Activated naive CD8-positive, alpha-beta T cell treated with anti-CD3 and anti-CD28 coated beads, Interleukin-2, amount 50 U/mL, for 16 hours (primary cell): ENCODE measurements at places on chromosomes 16 and 17.

- no peak for DNase-seq
These were observed 246.5 kb upstream of the CIBAR2 start for GRCh38 chr16:85358704-85359146.

DNA sequence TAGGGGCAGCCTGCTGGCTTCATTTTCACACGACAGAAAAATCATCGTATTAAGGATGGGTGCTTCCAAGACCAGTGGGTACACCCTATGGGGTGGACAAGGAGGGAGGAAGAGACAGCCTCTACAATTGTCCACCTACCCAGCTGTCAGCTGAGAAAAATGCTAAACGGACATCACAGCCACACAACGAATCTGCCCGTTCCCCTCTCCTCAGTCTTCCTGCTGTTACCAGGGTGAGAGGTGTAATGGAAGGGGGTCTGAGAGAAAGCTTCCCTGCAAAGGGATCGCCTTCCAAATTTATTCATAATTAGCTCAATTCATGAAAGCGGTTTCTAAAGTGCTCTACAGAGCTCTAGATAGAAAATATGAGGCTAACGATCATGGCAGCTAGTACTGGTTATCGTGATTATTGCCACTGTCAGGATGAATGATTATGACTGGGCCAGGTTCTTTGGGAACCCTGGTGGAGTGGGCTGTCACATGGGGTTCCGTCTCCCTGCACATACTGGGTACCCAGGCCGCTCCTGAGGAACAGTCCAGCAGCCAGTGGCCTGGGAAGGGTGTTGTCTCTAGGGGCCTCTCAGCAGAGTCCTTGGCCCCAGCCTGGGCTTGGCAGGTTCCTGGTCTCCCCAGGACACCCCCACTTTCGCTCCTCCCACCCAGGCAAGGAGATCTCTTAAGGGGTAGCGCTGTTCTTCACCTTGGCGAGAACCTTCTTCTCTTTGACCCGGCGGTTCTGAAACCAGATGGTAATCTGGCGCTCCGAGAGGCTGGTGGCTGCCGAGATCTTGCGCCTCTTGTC lies 2.2 kb downstream of the HOXB13 start:
- no peak for DNase-seq

DNA sequence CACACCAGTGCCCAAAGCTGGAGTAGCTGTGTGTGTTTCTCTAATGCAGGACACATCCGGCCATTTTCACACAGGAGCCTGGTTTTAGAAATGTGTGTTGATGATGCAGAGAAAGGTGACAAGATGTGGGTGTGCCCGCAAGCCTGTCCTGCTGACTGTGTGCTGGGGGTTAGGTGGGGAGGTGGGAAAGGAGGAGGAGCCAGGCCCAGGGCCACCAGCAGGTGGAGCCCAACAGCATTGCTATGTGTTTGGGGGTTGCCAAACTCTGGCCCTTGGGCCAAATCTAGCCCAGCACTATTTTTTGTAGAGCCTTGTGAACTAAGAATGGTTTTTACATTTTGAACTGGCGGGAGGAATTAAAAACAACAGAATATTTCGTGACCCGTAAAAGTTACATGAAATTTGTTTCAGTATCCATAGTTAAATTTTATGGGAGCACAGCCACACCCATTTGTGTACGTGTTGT lies 61.7 kb upstream of the LGALS9 start:
- DNase-seq: no peak

DNA sequence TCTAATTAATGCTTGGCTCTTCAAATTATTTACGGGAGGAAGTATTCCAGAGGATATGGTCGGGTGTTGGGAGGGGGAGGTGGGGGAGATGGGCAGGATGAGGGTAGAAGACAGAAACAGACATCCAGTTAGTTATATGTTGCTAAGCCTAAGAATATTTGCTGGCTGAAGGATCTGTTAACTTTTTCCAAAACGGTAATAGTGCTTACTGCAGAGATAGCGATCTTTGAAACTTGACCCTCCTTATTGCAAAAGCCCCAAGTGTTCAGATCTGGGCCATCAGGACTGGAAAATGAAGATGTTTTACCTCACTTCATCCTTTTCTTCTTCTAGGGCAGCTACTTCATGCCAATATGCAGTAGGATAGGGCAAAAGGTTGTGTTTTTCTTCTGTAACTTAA lies 27.0 kb upstream of the MMD start:
- no peak for DNase-seq

GRCh38 chr17:48037036-48037837 lies at the start of gene COPZ2:
TSS of gene COPZ2 (minus strand) at chr17:48037797. CDS start at chr17:48037777, 20 bp downstream.
- DNase-seq: no peak

DNA sequence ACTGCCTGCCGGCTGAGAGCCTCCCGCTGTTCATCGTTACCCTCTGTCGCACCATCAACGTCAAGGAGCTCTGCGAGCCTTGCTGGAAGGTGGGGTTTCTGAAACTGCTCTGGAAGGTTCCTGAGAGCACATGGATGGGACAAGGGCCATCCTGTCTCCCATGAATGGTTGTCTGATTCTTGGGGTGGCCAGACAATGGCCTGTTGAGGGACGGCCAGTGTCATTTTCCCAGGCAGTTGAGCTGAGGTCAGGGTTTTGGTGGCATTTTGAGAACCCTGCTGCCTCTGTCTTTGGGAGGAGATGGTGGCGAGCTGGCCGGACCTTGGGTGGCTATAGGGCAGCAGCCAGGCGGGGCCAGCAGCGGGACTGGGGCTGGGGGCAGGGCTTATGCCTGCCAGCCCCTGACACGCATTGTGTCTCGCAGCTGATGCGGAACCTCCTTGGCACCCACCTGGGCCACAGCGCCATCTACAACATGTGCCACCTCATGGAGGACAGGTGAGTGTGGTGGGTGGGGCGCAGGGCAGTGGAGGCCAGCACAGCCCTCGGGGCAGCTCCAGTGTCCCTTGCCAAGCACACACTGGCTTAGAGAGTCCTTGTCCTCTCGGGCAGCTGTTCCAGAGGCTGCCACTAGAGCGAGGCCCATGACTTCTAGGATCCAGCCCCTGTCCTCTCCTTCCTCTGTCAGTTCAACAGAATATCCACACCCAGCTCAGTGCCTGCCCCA lies 9.1 kb downstream of the TSC2 start:
- DNase-seq: no peak

GRCh38 chr17:37706446-37706845 lies 38.4 kb downstream of the HNF1B start:
- DNase-seq: no peak

GRCh38 chr17:80029258-80029974 lies 6.3 kb downstream of the TBC1D16 start:
- no peak for DNase-seq

GRCh38 chr17:27554152-27554551 lies 76.8 kb upstream of the LGALS9 start:
- no peak for DNase-seq

DNA sequence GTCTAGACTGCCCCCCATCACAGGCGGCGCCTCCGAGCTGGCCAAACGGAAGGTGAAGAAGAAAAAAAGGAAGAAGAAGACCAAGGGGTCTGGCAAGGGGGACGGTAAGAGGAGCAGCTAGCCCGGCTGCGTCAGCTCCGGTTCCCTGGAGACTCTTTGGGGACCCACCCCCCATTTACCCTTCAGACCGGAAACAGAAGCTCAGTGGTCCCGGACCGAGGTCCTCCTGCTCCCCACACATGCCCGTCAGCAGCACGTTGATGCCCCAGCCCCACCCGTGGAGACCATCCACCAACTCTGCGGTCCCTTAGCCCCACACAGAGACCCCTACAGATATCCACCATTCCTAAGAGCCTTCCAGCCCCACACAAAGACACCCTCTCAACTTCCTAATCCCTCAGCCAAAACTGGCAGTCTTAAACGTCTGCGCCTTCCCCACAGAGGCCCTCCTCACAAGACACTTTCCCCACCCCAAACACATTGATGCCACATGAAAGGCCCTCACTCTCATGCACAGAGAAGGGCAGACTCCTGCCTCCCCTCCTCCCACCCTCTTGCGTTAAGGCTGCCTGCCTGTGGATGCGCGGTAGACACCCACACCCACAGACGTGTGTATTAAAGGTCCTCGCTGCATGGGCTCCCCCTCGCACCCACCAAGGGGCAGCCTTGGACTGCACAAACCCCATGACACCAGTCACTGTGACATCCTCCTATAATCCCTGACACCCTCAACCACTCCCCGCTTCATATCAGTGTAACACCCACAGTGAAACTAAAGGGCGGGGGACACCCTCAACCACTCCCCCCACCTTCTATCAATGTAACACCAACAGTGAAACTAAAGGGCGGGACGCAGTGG lies 58.2 kb upstream of the RPH3AL start:
- DNase-seq: peak; percentile 36

GRCh38 chr17:1871756-1872155 lies 42.0 kb downstream of the RPA1 start:
- no peak for DNase-seq

GRCh38 chr16:84508502-84508901 lies 4.0 kb upstream of the MEAK7 start:
- DNase-seq: no peak

GRCh38 chr16:53370827-53371226 lies 63.4 kb upstream of the RBL2 start:
- no peak for DNase-seq

GRCh38 chr17:58232707-58233156 lies 5.7 kb upstream of the LPO start:
- no peak for DNase-seq

DNA sequence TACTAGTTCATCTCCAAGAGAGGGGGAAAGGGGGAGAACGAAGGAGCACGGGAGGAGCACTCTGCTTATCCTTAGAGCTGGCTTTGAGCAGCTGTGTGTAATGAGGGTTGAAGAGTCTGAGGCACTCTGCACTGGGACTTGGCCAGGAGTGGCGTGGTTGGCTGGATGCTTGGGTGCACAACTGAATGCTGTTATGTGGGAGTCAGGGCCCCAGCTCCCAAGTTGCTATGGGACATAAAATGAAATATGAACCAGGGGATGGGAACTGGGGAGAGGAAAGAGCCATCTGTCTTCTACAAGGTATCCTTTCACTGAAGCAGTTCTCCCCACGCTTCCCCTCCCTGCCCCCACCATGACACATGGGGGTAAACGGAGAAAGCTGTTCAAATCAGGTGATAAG lies 105.9 kb upstream of the ANKFN1 start:
- no peak for DNase-seq

DNA sequence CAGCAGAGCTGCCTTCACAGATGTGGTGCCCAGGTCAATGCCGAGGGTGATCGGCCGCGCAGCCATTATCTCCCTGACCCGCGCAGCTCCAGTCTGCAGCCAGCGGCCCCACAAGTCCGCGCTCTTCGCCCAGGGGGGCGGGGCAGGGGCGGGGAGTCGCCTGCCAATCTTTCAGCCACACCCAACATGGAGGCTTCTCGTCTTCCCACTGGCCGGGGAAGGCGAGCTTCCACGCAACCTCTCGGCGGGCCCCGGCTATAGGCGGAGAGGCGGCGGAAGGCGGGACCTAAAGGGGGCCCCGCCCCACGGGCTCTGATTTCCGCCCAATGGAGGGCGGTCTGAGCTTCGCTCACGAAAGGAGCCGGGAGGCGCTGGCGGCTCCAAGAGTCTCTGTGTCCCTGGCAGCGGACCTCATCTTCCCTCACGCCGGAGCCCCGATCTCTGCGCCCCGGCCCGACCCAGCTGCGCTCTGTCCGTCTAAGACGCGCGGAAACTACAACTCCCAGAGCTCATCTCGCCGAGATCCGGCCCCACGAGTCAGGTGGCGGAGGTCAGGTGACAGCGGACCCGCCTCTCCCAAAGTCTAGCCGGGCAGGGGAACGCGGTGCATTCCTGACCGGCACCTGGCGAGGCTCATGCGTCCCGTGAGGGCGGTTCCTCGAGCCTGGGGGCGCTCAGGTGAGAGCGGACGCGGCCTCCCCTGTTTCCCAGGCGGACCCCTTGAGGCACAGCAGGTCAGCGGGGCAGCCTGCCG lies at the start of the genes CTNS and SHPK:
Gene CTNS (plus strand): TSS at position 607 of the 754 bp plus-strand sequence. CDS start 3,447 bp downstream, outside the sequence.
Gene SHPK (minus strand): TSS at position 97 of the 754 bp plus-strand sequence. CDS start 31 bp downstream, at position 66.
- DNase-seq: peak; percentile 87

GRCh38 chr16:30064729-30065101 lies 845 bp upstream of the ALDOA start:
- no peak for DNase-seq
